ENCODE measurements at places on chromosomes 2 and 18.

GRCh38 chr2:8515864-8516533 lies 165.9 kb upstream of the ID2 start:
- DNase-seq = no peak

DNA sequence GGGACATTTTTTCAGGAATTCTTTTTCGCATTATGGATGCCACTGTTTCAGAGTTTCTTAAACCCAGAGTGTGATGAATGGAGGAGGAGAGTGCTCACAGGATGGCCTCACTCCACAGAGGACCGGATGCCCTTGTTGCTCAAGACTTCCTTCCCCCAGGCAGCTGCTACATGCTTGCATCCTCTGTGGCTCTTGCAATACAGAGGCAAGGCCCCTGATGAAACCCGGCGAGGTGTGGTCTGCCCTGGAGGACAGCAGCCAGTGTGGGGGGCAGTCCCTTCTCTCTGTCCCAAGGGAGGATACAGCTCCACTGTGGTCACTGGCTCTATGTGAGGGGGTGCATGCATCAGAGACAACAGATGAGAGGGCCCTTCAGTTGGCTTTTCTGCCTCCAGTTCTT lies 109.6 kb downstream of the SH3RF3 start:
- no peak for DNase-seq

DNA sequence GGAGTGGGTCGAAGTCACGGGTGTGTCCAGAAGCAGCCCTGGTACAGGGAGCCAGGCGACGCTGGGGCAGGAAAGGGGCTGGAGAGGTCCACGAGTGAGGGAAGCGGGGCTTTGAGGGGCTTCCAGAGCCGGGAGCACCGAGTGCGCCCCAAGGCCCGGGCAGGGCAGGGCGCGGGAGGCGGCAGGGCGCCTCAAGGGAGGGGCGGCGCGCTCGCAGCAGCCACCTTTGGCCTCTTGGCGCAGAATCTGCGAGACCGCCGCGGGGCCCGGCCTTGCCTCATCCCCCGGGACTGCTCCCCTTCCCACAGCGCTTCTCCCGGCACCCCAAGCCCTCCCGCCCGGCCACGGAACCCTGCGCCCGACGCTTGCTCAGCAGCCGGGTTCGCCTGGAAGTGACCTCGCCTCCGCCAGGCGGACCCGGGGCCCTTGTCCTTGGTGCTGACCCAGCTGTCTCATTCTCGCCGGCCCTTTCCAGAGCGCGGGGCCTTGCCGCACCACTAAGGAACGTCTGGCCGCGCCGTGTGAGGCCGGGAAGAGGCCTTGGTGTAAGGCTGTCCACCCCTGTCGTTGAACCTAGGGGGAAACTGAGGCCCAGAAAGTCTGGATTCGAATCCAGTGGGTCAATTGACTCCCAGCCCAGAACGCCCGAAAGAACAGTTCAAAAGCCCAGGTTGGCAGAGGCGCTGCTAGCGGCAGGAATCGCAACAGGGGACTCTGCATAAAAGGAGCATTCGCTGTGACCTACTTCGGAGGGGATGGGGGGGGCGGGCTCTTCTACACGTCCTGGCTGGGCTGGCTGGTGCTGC lies 584 bp upstream of the DNER start:
- DNase-seq = peak; percentile 13

DNA sequence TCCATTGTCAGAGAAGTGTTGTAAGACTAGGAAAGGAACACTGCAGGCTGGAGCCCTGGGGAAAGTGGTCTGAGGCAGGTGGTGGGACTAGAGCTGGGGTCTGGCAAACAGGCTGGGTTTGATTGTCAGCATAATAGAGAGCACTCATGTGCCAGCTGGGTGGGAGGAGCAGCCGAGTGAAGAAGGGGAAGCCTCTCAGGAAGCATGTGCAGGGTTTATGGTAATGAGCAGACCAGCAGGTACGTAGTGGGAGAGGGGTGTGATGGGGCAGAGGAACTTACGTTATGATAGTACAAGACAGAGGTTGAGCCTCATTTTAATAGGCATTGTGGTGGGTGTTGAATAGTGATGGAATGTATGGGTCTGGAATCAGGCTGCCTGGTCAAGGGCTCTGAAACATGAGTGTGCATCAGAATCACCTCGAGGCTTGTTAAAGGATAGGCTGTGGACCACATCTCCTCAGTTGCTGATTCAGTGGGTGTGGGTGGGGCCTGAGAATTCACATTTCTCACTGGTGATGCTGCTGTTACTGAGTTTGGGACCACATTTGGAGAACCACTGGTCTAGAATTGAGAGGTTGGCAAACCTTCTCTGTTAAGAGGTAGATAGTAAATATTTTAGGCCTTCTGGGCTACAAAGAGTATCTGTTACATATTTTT lies 1.7 kb upstream of the MGAT5 start:
- no peak for DNase-seq

DNA sequence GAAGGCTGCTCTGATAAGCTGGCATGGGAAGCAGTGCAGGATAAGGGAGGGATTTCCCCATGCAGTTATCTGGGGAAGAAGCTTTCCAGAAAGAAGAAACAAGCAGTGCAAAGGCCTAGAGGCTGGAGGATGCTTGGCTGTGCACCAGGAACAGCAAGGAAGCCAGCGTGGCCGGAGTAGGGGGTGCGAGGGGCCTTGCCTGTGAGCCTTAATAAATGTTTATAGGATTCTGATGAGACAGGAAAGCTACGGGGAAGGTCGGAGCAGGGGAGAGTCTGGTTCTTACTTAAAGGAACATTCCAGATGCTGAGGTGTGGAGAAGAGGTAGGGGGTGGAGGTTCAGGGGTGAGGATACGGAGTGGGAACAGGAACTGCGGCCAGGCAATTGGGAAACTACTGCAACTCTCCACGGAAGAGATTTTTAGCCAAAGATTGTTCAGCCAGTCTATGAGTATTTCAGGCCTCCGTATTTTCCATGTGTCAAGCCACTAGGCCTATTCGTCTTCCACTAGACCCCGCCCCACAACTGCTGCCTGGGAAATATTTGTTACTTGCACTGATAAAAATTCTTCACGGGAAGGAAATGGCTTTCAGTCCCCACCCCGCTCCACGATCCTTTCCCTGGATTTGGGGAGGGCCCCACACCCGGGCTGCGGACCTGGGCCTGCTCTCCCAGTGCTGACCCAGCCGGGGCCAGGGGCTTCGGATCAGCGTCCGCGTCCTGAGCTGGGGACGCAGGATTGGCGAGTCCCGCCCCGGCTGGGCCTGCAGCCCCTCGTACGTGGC lies 516 bp downstream of the EIF2AK2 start:
- DNase-seq = no peak

GRCh38 chr2:65277791-65278483 lies 50.3 kb downstream of the ACTR2 start:
- DNase-seq = peak; percentile 96
